Right hindlimb (tissue), 1 donor: ENCODE measurements at places on chromosomes 4 and X.

GRCh38 chr4:121938282-121939092 is 13.4 kb downstream of the TRPC3 start:
- DNase-seq: no peak

DNA sequence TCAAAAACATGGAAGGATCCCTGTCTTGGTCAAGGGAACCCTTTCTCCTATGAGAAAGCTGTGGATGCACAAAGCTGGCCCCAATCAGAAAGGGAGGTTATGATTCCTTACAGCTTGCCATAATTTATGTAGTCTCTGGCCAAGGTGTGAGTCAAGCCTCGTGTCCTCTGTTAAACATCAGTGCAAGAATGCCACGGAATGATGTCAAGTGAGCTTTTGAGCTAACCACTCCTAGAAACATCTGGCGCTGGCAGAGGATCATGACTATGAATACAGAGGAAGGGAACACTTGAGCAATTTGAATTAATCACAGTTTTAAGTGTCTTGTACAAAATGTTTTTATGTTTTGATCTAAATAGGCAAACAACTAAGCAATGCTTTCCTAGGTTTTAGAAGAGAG is 51.5 kb upstream of the RAP2C start:
- DNase-seq: peak; percentile 78

- no peak for DNase-seq
These were observed 253.5 kb upstream of the GATB start for GRCh38 chr4:152014280-152014679.

DNA sequence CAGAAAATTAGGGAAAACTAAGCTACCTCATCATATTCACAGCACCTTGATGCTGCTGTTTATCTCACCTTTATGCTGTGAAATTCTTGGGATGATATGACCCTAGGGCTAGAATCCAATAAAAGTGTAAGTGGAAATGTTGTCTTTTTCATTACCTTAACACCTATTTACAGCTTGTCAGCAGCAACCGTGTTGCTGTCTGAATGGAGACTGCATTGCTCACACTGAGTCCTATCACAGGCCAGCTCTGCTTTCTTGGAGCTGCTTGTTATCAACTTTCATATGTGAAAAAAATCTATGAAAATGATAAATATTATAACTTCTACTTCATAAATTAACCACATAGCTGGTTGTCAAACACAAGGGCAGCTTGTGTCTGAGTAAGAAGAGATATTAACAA is 789.5 kb downstream of the TECRL start:
- DNase-seq: no peak

GRCh38 chr4:91961504-91961903 is 342.3 kb upstream of the GRID2 start:
- DNase-seq: no peak

DNA sequence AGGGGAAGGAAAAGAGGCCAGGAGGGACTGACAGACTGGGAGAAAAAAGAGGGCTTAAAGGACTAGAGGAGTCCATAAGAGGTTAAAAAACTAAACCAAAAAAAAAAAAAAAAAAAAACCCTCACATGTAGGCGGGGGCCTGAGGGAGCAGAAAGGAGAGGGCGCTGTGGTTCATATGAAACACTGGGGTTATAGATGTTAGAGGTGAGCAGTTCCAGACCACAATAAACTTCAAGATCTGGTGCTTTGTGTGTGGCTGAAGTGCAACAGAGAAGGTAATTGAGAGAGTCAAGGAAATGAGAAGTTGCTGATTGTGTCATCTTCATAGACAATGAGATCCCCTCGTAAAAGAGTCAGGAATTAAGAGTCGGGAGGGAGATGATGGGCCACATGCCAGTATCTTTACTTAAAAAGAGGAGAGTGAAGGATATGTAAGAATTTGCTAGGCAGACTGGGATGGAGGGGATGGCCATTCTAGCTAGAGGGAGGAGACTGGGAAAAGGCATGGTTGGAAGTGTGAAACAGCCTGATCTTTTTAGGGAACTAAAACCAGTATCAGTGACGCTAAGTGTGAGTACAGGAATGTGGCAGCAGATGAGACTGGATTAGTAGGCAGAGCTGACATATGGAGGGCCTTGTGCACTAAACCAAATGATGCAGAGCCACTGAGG is 18.4 kb upstream of the OGT start:
- no peak for DNase-seq

DNA sequence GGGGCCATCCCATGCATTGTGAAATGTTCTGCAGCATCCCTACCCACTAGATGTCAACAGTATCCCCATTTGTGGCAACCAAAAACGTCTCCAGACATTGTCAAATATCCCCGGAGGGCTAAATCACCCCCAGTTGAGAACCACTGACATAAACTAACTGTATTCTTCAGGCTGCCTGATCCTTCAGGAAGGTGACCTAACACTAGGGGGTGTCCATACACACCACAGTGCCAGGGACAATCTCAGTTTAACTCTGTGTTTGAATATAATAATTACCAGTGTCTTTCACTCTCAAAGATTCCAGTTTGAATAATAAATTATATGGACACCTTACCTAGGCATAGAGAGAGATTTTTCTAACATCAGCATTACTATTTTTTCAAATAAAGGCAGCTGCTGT is 6.4 kb downstream of the ACE2 start:
- DNase-seq: no peak

GRCh38 chr4:99998062-99998867 is 48.2 kb upstream of the H2AZ1 start:
- no peak for DNase-seq

- no peak for DNase-seq
These were observed 28.3 kb downstream of the NBDY start for GRCh38 chrX:56757327-56757726.

DNA sequence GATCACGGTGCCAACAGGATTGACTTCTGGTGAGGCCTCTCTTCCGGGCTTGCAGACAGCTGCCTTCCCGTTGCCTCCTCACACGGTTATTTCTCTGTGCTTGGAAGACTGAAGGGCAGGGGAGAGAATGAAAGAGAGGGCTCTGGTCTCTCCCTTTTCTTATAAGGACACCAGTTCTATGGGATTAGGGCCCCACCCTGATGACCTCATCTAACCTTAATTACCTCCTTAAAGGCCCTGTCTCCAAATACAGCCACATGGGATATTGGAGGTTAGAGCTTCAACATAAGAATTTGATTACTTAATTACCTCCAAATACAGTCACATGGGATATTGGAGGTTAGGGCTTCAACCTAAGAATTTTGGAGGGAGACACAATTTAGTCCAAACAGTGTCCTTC is 46.5 kb downstream of the EVC start:
- DNase-seq: no peak

GRCh38 chrX:121256647-121257046 is 209.2 kb downstream of the GLUD2 start:
- no peak for DNase-seq

- DNase-seq: no peak
These were observed 10.5 kb upstream of the TIGD2 start for GRCh38 chr4:89100853-89101252.

- DNase-seq: no peak
These were observed 103.5 kb downstream of the IRF2 start for GRCh38 chr4:184370711-184371389.

- no peak for DNase-seq
These were observed 47.4 kb upstream of the MND1 start for GRCh38 chr4:153297116-153297515.

- no peak for DNase-seq
These were observed 35.9 kb downstream of the PNMA5 start for GRCh38 chrX:152958047-152958446.

- DNase-seq: no peak
These were observed 37.9 kb downstream of the ACOX3 start for GRCh38 chr4:8402640-8403039.
